Renal cortical epithelial cell (primary cell): ENCODE measurements at places on chromosomes 1 and 21. TPM values are rescaled to one million over a fixed set of nuclear protein-coding genes. Genes with fewer than 3 reads are reported as not detected.

Gene GPR153
- total RNA-seq, result 1.9 and 4.8 TPM in 2 replicates

Gene TRIM67
- 0.10 TPM in 1 of 2 replicates, not detected in the other for total RNA-seq

Gene CRNN
- total RNA-seq, result not detected in 2 replicates

Gene OR2L3
- total RNA-seq, result not detected in 2 replicates

Gene LRRC8D
- 28.7 and 43.8 TPM in 2 replicates for total RNA-seq

DNA sequence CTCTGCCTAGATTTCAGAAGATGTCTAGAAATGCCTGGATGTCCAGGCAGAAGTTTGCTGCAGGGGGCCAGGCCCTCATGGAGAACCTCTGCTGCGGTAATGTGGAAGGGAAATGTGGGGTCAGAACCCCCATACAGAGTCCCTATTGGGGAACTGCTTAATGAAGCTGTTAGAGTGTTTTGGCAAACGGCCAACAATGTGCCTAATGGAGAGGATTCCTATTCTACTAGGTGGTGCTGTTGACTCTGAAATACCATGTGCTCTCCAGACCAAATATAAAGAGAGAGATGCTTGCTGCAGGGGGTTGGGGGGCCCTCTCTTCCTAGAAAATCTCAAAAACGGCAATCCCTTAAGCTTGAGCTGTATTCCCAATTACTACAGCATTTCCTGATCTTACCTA, 57.1 kb upstream of the DR1 start:
- DNase-seq, result peak; percentile 16

DNA sequence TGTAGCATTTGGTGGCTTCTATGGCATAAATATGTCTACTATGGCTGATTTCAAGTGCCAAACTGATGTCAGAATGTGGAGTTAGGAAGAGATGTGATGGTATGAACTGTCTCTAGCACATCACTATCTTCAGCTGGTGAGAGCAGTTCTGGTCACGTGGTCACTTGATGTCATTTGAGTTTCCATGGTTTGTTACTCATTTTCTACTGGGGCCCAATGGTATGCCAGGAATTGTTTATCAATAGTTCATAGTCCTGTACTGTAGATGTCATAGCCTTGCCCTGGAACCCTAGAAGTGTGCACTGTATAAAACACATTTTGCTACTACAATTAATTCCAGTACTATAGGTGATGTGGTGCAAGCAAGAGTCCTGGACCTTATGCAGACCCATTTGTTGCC, 153.7 kb downstream of the PDE4B start:
- no peak for DNase-seq

- no peak for DNase-seq
These were observed 876.1 kb upstream of the B3GALT2 start for GRCh38 chr1:194062526-194062925.

DNA sequence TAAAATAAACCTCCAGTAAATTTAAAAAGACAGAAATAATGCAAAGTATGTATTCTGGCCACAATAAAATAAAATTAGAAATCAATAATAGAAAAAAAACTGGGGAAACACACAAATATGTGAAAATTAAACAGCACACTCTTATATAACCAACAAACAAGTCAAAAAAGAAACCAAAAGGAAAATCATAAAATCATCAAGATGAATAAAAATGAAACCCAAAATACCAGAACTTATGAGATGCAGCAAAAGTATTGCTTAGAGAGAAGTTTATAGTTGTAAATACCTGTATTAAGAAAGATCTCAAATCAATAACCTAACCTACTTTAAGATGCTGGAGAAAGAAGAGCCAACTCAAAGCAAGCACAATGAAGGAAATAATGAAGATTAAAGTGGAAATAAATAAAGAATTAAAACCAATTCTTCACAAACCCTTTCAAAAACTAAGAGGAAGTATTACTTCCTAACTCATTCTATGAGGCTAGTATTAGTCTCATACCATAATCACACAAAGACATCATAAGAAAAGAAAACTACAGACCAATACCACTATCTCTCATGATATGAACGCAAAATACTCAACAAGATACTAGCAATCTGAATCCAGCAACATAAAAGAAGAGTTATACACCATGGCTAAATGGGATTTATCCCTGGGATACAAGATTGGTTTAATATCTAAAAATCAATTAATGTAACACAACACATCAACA, 6.4 kb upstream of the KRTAP10-3 start:
- no peak for DNase-seq

DNA sequence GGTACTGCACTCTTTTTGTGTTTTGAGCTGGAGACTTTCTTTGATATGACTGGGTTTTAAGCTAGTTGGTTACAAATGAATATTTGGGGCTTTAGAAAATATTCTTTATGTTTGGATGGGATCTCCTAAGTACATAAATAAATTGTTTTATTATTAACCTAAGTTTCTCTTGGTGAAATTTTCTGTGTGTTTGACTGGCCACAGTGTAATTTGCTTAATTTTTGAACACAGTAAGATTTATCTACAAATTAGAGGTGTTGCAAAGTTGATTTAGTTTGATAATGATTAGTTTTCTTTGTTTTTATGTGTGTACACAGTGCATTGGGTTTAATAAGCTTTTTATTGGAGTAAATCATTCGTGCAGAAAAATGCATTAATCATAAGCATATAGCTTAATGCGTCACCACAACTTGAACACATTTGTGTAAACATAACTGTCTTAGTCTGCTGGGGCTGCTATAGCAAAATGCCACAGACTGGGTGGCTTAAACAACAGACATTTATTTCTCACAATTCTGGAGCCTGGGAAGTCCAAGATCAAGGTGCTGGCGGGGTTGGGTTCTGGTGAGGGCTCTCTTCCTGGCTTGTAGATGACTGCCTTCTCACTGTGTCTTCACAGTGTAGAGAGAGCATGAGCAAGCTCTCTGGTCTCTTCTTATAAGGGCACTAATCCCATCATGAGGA, 17.4 kb upstream of the SLC6A9 start:
- DNase-seq, result peak; percentile 18

Gene OLIG2
- not detected in 2 replicates for total RNA-seq

Gene SPATA46
- total RNA-seq, result not detected in 2 replicates
